ENCODE measurements at places on chromosomes 5 and 9.

DNA sequence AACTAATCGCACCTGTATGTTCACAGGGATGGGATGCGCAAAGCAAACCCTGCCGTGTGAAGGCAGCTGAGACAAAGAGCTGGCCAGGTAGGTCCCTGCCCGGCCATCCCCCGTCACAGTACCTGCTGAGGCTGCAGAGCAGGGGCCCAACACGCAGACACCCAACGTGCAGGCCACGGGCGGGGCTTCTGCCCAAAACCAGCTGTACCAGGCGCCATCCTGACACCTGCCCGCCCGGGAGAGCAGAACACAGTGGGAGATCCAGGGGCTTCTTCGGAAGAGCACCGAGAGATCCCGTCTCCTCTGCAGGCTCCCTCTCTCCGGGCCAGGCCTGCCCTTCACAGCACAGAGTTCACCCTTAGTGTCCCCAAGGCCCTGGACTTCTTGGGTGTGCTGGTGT, 28.4 kb downstream of the ABO start:
- DNase-seq, result no peak

GRCh38 chr5:121399879-121400278, 451.8 kb upstream of the FTMT start:
- no peak for DNase-seq

DNA sequence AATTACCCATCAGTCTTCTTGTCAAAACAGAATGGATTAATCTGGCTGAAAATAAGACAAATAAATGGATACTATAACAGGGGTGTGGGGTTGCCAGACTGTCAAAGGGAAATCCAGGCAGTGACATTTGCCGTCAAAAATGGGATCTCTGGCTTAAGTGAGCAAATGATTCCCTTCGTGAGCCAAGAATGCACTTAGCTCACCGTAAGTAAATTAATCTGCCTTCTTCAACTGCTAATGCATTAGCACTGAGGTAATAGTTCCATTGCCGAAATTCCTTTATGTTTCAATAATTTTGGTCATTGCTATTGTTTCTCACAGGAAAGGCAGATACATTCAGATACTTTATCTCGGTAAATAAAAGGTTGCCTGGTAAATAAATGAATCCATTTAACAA, 377.8 kb downstream of the KIAA0825 start:
- no peak for DNase-seq

DNA sequence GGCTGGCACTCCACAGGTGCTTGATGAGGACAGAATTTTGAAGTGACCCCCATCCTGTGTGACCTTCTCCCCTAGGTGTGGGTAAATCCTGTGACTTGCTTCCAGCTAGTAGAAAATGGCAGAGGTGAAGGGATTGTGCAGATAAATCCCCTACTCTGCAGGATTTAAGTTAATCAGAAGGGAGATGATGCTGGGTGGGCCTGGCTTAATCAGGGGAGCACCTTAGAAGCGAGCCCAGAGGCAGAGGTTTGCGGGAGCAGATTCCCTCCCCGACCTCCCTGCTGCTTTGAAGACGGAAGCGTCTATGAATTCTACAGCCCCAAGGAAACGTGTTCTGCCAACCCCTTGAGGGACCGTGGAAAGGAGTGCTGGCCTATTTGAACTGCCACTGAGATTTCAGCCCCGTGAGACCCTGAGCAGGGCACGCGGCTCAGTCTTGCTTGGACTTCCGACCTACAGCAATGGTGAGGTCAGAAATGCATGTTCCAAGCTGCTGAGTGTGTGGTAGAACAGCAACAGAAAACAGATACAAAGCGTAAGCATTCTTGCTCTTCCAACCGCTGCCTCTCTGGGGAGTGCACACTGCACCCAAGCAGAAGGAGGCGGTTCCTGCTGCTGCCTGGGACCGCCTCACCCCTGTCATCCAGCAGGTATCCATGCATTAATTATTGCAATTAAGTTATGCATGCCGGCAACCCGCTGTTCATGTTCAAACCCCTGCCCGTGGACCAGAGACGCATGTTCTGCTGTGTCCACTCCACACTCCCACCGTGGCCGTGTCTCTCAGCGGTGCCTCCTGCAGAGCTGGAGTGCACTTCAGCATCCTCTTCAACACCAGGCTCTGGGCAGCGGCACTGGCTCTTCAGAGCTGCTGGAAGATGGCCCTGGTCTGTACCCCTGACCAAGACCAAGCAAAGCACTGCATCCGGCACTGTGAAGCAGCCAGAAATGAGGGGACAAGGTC, 54.6 kb upstream of the RXRA start:
- no peak for DNase-seq

- DNase-seq, result no peak
These were observed 216.5 kb downstream of the SEC61B start for GRCh38 chr9:99438596-99438995.

- DNase-seq, result no peak
These were observed 880.9 kb upstream of the SEMA6A start for GRCh38 chr5:117455236-117456233.

DNA sequence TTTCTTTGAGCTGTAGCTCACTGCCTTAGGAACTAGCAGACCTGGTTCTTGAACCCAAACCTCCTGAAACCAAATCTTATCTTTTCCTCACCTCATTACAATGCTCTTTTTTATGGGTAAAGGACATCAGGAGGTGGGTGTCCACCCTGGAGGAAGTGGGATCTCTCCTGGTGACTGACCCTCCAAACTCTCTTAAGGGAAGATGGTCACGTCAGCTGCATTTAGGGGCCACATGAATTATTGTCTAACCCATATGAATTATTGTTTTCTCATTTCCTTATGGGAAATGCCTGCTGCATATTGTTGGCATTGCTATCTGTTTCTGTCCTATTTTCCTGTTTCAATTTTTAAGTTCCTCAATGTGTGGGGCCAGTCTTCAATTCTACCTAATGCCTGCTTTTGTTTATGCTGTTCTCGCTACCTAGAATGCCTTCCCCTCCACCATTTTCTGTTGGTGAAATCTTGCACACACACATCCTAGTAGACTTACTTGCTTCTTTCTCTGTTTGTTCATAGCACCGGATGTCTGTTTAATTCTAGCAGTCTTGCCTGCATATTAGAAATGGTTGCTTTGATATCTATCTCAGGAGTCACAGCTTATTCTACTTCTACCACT, 22.0 kb upstream of the SPINK1 start:
- no peak for DNase-seq

DNA sequence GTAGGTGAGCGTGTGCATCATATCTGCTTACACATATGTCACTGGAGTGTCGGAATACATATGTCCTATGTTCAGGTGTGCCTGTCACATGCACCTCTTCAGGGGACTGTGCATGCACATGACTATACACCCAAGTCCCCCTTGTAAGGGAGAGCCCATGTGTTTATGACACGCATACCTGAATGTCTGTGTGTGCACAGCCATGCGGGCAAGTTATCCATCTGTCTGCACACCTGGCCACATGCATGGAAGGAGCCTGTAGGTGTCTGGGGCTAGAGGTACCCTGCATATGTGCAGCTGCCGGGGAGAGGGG, 622 bp upstream of the RGS14 start:
- DNase-seq, result no peak

DNA sequence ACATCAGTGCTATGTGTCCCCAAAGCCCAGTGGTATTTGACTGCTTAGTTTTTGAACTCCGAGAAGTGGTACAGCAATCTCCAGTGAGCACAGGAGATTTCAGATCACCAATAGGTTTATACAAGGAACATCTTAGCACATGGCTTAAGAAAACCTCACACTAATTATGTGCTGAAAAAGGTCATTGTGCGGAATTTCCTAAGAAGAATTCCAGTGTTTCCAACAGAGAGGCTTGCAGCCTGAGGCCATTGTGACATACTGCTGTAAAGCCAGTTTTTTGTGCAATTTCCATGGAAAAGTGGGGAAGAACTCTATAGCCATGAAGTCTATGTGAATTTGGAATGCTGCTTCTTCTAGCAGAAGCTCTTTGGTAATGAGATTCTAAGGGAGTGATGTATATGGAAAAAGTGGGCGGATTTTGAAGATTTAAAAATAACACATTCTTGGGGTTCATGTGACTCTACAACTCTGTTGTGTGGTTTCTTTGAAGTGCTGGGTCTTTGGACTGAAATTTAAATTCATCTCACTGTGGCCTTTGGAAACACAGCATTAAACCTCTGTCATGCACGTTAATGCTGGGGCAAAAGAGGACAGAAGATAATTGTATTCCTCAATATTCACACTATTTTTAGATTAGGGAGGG, 110.5 kb upstream of the CD180 start:
- no peak for DNase-seq

GRCh38 chr5:127608077-127608660, 40.7 kb upstream of the CTXN3 start:
- DNase-seq, result no peak

- DNase-seq, result no peak
These were observed 28.4 kb downstream of the JADE2 start for GRCh38 chr5:134553821-134554267.

- no peak for DNase-seq
These were observed 80.6 kb downstream of the NPR3 start for GRCh38 chr5:32791536-32792243.

DNA sequence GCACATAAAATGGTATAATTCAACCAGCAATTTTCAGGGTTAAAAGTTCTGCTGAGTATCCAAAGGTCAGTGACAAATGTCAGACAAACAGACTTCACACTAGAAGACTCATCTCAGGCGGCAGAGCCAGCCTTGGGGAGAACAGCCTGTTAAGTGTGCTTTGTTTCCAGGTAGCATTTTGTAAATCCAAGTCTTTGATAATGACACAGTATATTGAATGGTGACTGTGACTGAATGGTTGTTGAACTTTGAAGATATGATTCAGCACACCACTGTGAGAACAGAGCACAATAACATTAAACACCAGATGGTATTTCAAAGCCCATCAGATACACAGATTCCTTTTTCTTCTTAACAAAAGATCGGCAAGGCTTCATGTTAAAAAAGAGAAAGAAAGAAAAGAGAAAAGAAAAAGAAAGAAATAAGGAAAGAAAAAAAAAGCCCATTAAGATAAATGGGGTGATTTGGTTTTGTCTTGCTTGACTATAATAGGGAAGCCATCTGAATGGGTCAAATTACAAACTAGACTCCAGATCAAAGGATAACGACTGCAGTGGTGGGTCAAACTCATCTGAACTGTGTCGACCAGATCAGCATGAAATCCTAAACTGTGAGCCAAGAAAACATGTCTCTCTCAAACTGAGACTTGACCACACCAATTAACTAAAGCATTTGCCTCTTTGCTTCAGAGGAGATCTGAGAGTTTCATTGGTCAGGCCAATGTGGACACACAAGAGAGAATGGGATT, 313.0 kb upstream of the ZNF608 start:
- DNase-seq, result no peak

DNA sequence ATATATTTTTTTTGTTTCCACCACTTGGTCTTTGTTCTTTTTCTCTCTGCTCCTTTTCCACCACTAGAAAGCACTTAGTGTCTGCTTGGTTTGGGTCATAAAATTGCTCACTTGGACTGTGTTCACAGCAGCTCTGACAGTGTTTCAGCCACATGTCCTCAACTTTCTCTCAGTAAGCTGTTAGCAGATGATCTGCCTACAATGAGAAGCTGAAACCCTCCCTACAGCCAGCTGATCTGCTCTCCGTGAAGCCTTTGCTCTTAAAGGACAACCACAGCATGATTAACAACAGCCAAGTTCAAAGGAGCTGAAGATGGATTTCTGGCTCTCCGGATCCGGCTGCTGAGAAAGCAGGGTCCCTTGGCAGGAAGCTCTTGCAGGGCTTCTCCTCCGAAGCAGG, 31.6 kb downstream of the PRLR start:
- DNase-seq, result no peak

- DNase-seq, result no peak
These were observed 4.4 kb downstream of the CEP72 start for GRCh38 chr5:616484-617039.

- no peak for DNase-seq
These were observed 73.7 kb upstream of the ERCC6L2 start for GRCh38 chr9:95801797-95802196.

DNA sequence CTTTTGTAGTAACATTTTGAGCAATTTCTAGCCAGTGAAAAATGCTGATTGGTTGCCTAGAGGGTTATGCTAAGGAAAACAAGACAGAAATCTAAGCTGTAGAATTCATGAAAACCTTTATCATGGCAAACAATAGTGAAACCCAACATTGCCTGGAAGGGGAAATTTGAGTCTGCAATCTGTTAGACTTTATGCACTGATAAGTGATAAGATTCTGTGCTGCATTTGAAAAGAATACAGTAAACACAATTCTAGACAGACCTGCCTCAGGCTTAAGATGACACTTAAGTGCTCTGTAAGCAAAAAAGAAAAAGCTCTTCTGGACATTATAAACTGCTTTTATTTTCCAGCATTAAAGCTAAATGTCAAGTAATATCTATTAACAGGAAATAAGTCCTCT, 519.3 kb downstream of the ISL1 start:
- no peak for DNase-seq

DNA sequence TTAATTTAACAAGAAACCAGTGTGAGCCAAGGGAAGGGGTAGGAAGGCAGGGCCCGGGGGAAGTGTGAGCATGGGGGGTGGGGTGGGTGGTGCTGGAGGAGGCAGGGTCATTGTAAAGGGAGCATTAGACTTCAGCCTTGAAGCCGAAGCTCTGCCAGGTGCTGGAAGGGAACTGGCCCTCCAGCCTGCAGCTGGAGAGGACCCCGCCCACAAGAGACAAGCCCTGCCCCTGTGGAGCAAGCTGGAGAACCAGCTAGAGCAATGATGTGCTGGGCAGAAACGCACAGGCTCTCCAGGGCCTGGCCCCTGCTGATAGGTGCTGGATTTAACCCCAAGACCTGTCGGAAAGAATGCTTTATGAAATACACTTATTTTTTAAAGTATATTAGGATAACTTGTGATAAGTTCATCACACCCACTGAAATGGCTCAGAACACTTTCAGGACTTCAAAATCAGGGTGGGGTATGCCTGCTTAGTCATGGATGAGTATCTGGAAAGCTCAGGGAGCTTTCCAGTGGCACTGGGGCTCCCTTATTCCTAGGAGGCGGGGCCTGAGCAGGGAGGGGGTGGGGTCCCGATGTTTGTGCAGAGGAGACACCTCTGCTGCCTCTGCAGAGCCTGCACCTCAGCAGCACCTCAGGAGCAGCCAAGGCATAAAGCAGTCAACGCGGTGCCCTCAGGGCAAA, 27.1 kb downstream of the UBE2QL1 start:
- DNase-seq, result no peak

- DNase-seq, result no peak
These were observed 141.7 kb downstream of the NXNL2 start for GRCh38 chr9:88676644-88677043.

DNA sequence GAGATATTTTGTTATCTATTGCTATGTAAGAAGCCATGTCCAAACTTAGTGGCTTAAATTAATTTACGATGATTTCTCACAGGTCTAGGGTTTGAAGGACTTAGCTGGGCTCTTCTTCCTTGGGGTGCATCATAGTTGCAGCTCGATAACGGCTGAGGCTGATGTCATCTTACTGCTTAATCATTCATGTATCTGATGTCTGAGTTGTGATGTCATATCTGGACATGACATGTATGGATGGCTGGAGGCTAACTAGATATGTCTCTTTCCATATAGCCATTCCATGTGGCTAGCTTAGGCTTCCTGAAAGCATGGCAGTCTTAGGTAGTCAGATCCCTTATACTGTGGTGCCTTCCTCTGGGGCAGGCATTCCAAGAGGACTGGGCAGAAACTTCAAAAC, 31.6 kb downstream of the ADGRV1 start:
- DNase-seq, result no peak

All from HL-60 (cell line).